Renal pelvis (tissue), 12 donors: ENCODE measurements at places on chromosomes 4 and X.
A peak's percentile ranks its signal among the peaks of the same experiment; 100 is the strongest.

GRCh38 chr4:166282081-166282770, 409.2 kb downstream of the TLL1 start:
- DNase-seq = no peak

DNA sequence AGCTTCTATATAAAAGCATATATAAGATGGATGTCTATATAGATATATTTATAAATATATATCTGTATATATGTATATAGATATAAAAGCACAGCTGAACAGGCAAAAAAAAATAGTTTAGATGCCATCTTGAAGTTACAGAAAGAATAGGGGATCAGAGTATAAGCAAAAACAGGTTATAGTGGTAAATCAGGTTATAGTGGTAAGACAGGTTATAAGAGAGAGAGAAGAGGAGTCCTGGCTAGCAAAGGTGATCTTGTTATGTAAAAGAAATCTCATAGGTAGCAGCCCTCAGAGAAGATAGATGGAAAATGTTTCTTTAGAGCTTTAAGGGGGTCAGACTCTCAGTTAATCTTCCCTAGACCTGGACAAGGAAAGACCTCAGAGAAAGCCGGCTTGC, 1263.1 kb downstream of the PCDH7 start:
- DNase-seq = no peak

- DNase-seq = no peak
These were observed 270.3 kb downstream of the DTHD1 start for GRCh38 chr4:36551697-36552214.

DNA sequence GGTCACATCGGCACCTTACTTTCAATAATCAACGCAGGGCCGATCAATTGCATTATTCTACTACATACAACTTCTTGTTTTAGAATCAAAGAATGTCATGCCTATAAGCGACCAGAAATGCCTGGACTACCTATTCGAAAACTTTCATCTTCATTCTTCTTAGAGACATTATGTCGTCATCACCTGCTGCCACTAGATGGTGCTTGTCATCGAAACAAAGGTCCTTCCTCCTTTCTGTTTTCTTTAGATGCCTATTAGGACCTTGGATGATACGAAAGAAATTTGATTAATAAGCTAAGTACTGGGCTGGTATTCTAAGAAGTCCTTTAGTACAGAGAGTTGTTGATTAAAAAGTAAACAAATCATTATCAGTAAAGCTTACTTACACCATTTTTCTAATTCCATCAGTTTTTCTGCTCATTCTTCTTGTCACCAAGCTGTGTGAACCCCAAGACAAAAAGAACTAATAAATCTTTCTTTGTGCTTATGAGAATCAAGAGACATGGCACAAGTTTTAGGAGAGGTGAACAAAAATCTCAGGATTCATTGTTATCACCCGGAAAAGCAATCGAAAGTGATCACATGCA, 154.5 kb upstream of the SLC4A4 start:
- DNase-seq = peak; percentile 39

DNA sequence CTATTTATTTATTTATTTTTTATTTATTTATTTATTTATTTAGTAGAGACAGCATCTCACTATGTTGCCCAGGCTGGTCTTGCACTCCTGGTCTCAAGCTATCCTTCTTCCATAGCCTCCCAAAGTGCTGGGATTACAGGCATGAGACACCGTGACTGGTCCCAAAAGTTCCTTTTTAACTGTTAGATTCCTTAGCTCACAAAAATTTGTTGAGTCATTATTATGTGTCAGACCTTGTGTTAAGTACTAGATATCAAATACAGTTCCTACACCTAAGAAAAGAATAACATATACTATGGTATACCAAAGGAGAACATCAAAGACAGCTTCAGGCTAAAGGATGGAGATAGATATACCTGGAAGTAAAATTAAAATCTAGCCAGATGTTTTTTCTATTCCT, 11.6 kb downstream of the FGA start:
- DNase-seq = no peak

- no peak for DNase-seq
These were observed 112.6 kb upstream of the TBL1X start for GRCh38 chrX:9352243-9352642.

GRCh38 chr4:38615847-38616246, 48.2 kb upstream of the KLF3 start:
- no peak for DNase-seq

GRCh38 chr4:184019667-184020623, 114.8 kb downstream of the STOX2 start:
- DNase-seq = no peak

- DNase-seq = no peak
These were observed 572.2 kb upstream of the MAGEB2 start for GRCh38 chrX:29643181-29643580.

DNA sequence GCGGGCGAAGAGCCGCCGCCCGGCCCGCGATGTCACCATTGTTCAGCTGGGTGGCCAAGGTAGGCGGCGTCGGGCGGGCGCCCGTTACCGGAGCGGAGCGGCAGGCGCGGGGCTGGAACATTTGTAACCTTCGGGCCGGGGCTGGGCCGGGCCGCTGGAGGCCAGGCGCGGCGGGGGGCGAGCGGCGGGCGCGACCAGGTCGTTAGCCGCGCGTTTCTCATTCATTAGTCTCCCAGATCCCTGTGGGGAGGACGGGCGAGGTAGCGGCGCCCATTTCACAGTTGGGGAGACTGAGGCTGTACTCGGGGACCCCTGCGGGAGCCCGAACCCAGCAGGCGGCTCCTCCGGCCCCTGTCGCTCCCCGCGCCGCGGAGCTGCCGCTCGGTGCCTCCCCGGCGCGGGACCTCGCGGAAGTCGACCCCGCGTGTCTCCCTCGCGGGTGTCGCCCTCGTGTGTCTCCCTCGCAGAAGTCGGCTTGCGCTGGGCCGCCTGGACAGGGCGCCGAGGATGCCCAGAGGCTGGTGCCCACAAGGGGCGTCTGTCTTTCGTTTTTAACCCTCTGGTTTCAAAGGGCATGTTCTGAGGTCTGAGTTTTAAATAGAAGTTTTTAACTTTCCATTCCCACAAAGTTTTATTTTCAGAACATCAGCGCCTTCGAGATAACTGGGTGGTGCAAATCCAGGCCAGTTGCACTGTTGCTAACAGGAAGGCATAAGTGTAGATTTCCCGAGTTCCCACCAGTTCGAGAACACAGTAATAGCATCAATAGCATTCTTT, 17.5 kb downstream of the PTTG2 start:
- peak; percentile 59 for DNase-seq

- DNase-seq = no peak
These were observed 107.8 kb downstream of the PARM1 start for GRCh38 chr4:75040703-75041102.

DNA sequence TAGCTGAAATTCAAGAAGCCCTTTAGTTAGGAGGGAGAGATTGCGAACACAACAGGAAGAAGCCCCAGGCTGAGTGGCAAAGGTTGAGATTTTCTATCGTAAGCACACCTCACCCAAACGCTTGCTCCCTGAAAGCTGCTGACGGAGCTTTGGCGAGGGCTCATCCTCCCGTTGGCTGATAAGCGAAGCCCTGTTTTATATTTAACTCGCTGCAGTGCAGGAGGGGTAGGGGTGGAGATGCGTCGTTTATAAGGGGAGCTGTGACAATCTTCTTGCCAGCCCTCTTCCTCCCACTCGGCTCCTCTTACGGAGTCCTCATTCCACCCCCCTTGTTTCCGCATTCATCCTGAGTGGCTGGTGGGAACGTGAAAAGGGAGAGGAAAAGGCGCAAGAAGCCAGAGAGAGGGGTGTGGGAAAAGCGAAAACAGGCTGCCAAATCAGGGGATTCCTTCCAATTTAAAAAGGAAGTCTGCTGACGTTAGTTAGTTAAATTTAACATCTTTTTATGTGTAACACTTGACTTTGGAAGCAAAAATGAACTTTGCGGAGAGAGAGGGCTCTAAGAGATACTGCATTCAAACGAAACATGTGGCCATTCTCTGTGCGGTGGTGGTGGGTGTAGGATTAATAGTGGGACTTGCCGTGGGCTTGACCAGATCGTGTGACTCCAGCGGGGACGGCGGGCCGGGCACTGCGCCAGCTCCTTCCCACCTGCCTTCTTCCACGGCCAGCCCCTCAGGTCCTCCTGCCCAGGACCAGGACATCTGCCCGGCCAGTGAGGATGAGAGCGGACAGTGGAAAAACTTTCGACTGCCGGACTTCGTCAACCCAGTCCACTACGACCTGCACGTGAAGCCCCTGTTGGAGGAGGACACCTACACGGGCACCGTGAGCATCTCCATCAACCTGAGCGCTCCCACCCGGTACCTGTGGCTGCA, at the start of gene ENPEP:
Gene ENPEP (plus strand): TSS at position 275 of the 938 bp plus-strand sequence. CDS start 260 bp downstream, at position 535.
- peak; percentile 74 for DNase-seq

DNA sequence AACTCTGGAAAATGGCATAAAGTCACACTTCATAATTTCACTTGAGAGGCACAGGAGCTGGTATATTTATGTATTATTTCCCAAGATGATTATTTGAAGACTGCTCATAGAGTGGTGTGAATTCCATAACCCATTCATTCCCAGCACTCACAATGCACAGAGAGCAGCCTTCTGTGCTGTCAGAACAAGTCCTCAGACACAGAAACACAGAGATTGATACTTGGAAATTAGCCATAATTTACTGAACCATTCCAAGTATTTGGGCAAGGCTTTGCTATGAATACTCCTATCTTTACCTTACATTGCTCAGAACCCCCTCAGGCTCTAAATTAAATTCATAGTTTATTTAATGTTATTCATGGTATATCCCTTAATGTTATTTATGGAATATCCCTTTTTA, 53.6 kb downstream of the PABPC4L start:
- DNase-seq = no peak

DNA sequence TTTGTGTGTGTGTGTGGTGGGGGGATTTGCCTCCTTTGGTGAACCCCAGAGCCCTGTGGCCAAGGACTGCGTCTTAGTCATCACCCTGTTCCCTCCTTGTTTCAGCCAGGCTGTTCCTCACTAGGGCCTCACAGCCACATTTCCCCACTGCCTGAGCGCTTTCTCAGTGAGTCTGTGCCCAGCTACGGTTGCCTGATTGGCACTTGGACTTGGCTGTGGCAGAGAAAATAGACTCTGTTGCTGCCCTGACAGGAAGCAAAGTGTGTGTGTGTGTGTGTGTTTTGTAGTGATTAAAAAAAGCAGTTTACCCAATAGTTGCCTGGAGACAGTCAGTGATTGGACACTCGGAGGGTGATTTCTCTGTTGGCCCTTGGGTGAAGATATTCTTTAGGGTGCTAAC, 113.0 kb downstream of the UCHL1 start:
- DNase-seq = no peak

DNA sequence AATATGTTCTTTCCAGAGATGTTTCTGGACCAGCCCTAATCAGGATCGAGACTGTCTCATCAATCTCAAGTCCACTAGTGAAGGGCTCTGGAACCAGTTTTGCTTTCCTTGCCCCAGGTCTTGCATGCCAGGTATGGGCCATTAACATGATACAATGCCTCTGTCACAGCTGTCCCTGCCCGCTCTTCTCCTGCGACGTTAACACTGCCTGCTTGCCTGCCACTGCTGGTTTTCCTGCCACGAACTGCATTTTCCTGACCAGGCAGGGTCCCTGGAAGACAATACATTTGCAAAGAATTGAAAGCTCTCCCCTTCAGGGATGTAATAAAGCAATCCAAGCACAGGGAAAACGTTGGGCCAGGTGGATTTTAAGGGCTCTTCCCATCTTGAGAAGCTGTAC, 200.3 kb downstream of the MID1 start:
- no peak for DNase-seq

DNA sequence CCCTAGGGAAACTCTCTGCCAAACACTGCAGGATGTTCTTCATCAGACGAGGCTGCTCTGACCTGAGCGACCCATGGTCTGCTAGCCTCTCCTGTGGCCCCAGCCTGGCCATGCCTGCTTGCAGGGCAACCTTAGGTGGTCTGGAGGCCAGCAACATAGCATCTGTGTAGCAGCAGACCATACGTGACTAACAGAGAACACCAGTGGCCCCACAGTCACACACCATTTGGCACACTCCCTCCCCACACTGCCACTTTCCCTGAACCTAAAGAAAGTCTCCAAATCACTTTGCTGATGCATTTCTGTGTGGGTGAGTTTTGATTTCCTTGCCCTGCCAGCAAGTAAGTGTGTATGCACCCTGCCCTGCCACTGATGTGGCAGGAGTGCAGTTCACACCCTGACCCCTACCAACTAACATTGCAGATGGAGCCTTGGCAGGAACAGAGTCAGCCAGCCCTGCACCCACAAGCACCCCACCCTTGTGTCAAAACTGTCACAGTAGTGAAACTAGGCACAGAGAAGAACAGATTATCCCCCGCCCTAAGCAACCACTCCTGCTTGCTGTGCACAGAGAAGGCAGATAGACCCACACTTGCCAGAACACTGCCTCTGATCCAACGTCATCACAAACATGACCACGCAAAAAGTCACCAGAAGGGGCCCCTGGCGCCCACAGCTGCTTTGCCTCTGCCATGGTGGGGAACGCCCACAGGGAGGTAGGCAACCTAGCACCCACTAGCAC, 249.1 kb downstream of the SPIN4 start:
- no peak for DNase-seq

DNA sequence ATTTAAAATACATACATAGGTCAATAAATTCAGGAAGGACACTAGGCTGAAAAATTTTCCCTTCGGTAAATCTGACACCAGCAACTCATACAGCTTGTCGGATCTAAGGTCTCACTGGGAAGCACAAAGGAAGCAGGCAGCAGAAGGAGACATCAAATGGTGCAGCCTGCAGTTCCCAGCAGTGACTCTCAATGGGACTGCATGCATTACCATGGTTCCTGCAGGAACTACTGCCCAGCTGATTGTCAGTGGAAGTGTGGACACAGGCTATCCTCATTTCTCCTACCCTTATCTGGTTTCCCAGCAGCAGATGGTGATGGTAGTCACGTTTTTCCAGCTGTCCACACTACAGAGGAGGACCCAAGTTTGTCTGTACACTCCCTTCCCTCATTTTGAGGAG, 113.3 kb downstream of the PPP1R2C start:
- no peak for DNase-seq

- DNase-seq = no peak
These were observed 124.4 kb downstream of the NAF1 start for GRCh38 chr4:163042306-163042705.

DNA sequence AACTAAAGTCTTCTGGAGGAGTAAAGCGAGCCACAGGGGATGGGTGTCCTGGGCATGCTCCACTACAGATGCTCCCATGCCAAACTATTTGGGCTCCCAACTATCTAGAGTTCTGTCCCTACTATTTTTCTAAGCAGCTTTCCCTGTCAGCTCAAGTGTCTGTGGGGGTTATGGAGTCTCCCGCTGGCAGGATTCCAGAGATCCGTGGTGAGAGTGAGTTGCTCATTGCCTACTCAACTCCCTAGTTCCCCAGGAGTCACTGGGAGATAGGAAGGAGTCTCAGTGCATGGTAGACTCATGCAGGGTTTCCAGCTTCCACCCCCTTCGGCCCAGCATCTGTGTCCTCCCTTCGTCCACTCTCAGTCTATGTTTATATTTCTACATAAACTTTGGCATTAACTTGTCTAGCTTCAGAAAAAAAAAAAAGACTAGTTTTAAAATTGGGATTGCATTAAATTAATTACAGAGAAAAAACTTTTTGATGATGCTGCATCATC, 55.1 kb upstream of the INPP4B start:
- DNase-seq = no peak

DNA sequence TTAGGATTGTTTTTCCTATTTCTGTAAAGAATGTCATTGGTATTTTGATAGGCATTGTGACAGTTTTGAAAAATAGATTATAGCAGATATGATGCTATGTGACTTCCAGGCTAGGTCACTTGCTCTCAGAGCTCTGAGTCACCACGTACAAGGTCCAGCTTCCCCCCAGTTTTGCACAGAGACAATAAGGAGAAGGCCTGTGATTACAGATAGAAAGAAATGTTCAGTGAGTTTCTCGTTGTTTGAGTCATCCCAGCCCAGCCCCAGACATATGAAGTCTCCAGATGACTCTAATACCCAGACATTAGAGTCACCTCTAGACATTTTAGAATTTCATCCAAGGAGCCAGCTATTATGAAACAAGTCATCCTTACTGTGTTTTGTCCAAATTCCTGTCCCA, 57.2 kb downstream of the MFAP3L start:
- no peak for DNase-seq
